ENCODE measurements at places on chromosomes 5 and 9. TPM values are rescaled to one million over a fixed set of nuclear protein-coding genes. Genes with fewer than 3 reads are reported as not detected.

Gene SGCD
- total RNA-seq: 7.1 TPM

Gene KIF4B
- total RNA-seq: 0.07 TPM

Gene C9orf153
- 0.82 TPM for total RNA-seq

- no peaks in the 10 kb centered on the region for H3K27me3 ChIP-seq
- no peaks in the 10 kb centered on the region for H3K4me1 ChIP-seq
- no peak overlapping the region for H3K4me3 ChIP-seq
- H3K36me3 ChIP-seq: no peaks in the 10 kb centered on the region
- DNase-seq: no peak
- no peak overlapping the region for H3K27ac ChIP-seq
Observed at GRCh38 chr9:34898846-34899245, 59.2 kb upstream of the PHF24 start.

DNA sequence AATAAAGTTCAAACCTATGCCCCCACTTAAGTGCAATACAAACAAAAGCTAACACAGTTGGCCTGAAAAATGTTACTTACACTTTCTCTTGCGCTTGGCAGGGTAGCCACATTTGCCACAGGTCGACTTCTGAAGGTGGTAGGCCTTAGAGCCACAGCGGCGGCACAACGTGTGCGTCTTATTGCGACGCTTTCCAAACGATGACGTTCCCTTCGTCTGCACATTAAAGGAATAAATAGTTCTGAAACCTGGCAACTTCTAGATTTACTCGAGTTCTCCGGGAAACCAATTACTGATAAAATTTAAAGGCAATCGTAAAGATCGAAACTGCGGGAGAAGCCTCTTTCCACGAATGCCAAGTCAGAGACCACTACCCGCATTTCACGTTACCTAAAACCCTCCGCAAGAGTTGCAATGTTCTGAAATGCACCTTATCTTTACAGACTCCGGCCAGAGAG is 602 bp downstream of the RPL37 start:
- peak overlapping the region; percentile 93 for H3K27ac ChIP-seq
- no peaks in the 10 kb centered on the region for H3K27me3 ChIP-seq
- no peaks in the 10 kb centered on the region for H3K36me3 ChIP-seq
- H3K4me3 ChIP-seq: peak overlapping the region; percentile 55
- DNase-seq: no peak

DNA sequence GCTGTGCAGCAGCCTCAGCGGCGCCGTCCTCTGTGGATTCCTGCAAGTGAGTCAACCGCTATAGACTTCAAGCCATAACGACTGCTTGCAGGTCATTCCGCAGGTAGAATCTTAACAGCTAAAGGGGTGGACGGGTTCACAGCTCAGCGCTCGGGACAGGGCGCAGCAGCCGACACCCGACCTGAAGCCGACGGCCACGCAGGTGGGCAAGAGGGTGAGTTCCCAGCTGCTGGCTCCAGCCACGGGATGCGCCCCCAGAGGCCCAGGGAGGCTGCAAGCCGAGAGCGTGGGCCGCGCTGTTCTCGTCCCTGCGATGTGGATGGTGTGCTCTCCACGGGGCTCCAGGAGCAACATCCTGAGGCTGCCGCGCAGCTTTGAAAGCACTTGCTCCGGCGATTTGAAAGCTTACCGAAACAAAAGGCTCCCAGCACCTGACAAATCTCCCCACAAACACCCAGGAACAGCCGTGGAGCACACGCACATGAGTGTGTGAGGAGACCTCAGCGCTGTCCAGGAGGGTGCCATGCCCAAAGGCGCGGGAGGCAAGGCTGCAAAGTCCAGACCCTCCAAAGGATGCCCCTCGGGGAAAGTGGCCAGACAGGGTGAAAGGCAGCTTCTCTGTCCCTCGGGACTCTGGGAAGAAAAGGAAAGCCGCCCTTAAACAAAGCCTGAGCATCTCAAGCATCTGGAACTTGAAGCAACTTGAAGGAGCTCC is 48.7 kb downstream of the EXD3 start:
- no peak overlapping the region for H3K4me3 ChIP-seq
- no peaks in the 10 kb centered on the region for H3K36me3 ChIP-seq
- H3K4me1 ChIP-seq: no peaks in the 10 kb centered on the region
- H3K27ac ChIP-seq: no peak overlapping the region

DNA sequence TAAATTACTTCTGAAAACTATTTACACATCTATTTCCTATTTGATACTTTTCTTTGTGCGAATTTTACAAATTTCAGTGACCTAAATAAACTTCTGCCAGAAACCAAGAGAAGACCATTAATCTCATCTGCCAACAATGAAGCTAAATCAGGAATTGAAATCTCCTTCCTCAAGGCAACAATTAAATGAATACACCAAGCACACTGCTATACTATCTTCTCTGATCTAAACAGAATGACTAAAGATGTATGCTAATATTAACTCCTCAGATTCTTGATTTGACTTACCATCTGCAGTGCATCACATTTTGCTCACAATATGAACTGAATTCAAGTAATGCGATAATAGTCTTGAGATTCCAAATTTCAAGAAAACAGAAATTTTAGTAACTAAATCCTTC is 82.3 kb downstream of the CEP120 start:
- no peak overlapping the region for H3K4me3 ChIP-seq
- H3K27me3 ChIP-seq: no peaks in the 10 kb centered on the region
- no peak overlapping the region for H3K27ac ChIP-seq
- DNase-seq: no peak
- H3K4me1 ChIP-seq: no peaks in the 10 kb centered on the region
- no peaks in the 10 kb centered on the region for H3K36me3 ChIP-seq

GRCh38 chr9:136771907-136772415 is 7.6 kb upstream of the LCN15 start:
- no peaks in the 10 kb centered on the region for H3K4me1 ChIP-seq
- no peak overlapping the region for H3K4me3 ChIP-seq
- H3K27ac ChIP-seq: no peak overlapping the region
- DNase-seq: no peak

- no peak overlapping the region for H3K27ac ChIP-seq
- no peaks in the 10 kb centered on the region for H3K27me3 ChIP-seq
- DNase-seq: no peak
Observed at GRCh38 chr9:18500451-18500850, 26.5 kb downstream of the ADAMTSL1 start.

DNA sequence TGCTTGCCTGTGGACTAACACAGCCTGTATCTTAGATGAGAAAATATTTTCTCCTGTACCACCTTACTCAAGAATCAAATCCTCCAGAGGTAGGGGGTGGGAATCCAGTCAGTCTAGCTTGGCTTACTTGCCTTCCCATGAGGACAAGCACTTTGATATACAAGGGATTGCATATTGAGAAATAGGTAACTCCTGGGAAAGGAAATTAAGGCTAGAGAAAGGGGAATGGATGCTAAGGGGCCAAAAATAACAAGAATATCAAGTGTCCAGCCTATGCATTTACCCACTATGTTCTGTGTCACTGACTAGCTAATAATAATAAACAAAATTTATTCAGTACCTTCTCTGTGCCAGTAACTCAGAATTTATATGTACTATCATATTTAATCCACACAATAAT is 21.4 kb upstream of the SNX2 start:
- no peaks in the 10 kb centered on the region for H3K4me1 ChIP-seq
- no peaks in the 10 kb centered on the region for H3K36me3 ChIP-seq
- no peak overlapping the region for H3K4me3 ChIP-seq
- no peaks in the 10 kb centered on the region for H3K27me3 ChIP-seq
- H3K27ac ChIP-seq: no peak overlapping the region

- DNase-seq: no peak
- H3K4me3 ChIP-seq: no peak overlapping the region
- H3K27me3 ChIP-seq: no peaks in the 10 kb centered on the region
- H3K27ac ChIP-seq: no peak overlapping the region
- H3K4me1 ChIP-seq: no peaks in the 10 kb centered on the region
Observed at GRCh38 chr9:24436761-24437160, 108.9 kb downstream of the IZUMO3 start.

DNA sequence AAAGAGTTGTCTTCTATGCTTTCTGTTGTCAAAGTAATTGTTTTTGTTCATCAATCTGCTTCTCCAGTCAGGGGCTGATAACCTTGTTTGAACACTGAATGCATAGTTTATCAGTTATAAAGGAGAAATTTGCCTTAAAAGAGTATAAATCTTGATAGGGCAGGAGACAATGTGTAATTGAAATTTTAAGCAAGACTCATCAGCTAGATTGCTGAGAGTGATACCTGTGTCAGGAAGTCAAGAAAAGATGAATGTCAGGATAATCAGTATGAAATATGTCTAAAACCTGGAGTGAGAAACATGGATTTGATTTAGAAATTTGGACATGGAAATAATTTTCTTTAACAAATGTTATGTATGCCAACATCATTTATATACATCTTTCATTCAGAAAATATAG is 1258.1 kb downstream of the EFNA5 start:
- no peak overlapping the region for H3K27ac ChIP-seq
- H3K4me1 ChIP-seq: no peaks in the 10 kb centered on the region
- no peak overlapping the region for H3K4me3 ChIP-seq
- H3K36me3 ChIP-seq: no peaks in the 10 kb centered on the region
- no peak for DNase-seq
- H3K27me3 ChIP-seq: no peaks in the 10 kb centered on the region

GRCh38 chr9:38621434-38622287 is 1.3 kb upstream of the ANKRD18A start:
- no peak overlapping the region for H3K27ac ChIP-seq
- no peak overlapping the region for H3K4me3 ChIP-seq
- no peak for DNase-seq
- no peaks in the 10 kb centered on the region for H3K27me3 ChIP-seq
- peaks cover 25% of the 10 kb centered on the region for H3K4me1 ChIP-seq

DNA sequence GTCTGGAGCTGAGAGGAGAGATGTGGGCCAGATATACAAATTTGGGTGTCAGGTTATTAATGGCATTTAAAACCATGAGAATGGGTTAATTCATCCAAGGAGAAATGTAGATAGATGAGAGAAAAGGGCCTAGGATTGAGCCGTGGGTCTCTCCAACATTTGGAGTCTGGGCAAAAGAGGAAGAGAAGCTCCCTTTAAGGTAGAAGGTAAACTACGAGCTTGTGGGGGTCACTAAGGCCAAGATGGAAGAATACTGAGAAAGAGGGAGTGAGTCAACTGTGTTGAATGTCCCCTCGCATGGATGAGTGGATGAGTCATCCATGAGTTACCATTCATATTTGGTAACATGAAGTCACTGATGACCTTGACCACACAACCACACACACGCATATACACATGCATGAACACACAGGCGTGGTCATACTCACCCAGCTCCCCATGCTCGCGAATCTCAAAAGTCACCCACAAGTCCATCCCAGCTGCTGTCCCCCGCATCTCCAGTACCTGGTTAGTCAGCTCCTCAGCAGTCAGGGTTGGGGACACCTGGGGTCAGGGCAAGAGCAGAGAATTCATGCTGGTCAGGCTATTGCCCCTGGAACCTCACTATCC is 6.8 kb upstream of the FCHSD1 start:
- H3K27ac ChIP-seq: no peak overlapping the region
- no peaks in the 10 kb centered on the region for H3K4me1 ChIP-seq
- H3K36me3 ChIP-seq: no peaks in the 10 kb centered on the region
- H3K4me3 ChIP-seq: no peak overlapping the region
- DNase-seq: no peak
